T follicular helper cell (primary cell): ENCODE measurements at places on chromosomes 16 and 17.
A peak's percentile ranks its signal among the peaks of the same experiment; 100 is the strongest.

GRCh38 chr17:77692571-77693161 lies 265.8 kb upstream of the TNRC6C start:
- no peak for DNase-seq

DNA sequence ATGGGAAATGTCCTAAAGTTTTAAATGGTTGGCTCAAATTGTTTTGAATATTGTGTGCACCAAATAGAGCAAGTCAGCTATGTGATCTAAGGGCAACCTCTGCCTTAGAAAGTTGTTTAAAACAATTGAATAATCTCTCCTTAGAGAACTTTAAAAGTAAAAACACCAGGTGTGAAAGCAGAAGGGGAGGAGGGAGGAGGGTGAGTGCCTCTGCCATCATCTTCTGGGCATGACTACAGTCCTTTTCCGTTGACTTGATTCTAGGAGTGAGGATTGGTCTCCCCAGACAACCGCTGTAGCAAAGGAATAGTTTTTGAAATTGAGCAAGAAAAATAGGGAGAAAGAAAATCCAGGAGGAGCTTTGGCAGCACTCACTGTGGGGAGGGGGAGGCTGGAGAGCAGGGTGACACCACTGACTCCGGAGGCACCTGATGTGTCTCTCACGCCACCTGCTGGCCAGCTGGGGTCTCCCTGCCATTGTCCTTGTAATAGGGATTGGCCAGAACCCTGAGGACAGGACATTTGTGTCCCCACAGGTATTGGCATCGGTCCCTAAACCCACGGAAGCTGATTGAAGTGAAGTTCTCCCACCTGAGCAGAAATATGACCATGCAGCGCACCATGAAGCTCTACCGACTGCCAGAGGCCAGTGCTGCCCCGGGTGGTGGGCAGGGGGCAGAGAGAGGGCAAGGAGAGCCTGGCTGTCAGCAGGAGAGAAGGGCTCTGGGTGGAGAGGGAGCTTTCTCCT lies 33.3 kb downstream of the PLCD3 start:
- peak; percentile 64 for DNase-seq

DNA sequence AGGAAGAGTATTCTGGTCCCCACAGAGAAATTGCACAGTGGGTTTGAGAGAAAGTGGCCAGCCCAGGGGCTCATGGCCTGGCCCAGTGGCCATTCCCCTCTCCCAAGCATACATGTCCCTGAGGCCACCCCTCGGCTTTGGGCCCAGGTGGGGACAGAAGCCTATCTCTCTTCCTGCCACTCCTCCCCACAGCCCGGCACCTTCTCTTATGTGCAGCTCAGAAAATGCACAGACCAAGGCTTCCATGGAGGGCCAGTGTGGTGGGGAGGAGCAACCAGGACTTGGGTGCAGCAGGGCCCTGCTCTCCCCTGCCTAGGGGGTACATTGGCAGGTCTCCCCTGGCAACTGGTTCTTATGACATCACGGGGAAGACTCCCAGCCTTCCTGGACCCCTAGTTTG lies at the start of gene C16orf90:
TSS of gene C16orf90 (minus strand) at position 314 of the 400 bp plus-strand sequence. CDS start at position 246, 68 bp downstream.
- no peak for DNase-seq

GRCh38 chr17:50725769-50726655 lies 6.6 kb downstream of the LUC7L3 start:
- no peak for DNase-seq
